ENCODE measurements at places on chromosomes 2 and 18.

DNA sequence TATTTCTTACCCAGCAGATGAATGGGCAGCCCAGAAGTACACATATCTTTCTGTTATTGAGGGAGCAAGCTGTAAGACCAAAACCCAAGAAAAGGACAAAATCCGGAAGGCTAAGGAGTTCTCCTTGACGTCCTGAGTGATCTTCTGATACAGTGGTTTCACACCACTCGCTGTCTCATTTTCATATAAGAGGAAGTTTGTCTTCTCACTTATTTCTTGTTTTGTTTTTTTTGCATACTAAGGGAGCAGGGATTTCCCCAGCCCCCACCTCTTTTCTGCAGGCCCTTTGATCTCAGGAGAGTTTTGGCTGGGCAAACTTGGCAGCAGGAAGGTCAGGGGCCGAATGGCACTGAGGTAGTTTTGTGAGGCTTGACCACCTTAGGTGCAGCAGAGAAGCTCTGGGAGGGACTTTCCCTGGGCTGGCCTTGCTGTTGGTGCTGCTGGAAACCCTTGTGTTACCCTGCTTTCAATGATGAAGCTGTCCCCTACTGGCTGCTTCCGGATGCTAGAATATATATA is 13.3 kb downstream of the CHRNA1 start:
- peak; percentile 56 for DNase-seq

DNA sequence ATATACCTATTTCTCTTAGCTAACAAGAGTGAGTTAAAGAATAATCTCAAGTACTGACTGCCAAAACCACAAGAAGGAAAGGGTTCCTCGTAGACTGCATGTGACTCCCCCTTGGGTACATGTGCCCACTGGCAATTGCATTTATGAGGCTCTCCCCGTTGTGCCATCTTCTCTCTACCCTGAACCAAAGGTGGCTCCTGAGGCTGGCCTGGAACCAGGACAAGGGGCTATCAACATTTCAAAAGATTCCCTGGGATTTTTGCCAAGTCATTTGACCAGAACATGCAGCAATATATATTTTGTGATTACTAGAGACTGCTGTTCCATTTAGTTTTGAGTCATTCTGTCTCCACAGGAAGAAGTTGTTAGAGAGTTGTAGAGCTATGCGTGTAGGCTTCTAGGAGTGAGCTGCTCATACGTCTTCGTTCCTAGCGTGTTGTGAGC is 45.8 kb downstream of the LAMA3 start:
- DNase-seq: no peak

DNA sequence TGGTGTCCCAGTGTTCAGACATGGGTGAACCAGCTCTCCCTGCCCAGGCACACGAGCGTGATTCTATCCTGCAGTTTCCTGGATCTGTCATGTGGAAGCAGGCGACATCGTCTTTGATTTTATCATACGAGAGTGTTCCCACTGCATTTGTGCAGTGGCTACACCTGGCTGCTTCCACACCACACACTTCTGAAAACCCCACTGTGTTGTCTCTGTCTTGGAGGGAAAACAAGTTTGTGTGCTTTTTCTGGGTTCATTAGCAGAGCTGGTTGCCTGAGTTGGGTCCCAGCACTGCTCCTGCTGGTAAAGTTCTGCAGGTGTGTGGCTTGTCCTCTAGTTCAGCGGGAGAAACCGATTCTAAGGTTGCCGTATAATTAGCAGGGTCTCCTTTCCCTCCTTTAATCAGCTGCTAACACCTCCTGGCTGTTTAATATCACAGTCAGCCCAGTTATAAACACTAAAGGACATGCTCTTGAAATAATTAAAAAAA is 58.5 kb upstream of the TWIST2 start:
- no peak for DNase-seq

GRCh38 chr18:47179520-47179919 is 3.4 kb upstream of the IER3IP1 start:
- no peak for DNase-seq

GRCh38 chr2:36450466-36451196 is 95.1 kb downstream of the CRIM1 start:
- no peak for DNase-seq

DNA sequence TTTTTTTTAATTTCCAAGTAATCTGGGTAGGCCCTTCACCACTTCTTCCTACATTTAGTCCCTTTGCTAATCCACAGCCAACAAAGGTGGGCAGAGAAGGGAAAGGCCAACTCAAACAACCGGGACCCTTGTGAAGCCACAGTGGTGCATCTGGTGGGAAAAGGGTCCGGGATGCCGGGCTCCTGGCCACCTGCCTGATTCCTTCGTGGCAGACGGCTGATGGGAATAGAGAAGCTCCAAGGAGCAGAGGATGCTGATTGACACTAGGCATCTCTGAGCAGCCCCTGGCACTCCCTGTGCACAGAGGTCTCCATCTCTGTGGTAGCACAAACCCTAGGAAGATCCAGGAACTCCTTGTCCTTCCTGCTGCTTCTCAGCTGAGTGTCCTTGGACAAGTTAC is 37.0 kb downstream of the POLR1A start:
- no peak for DNase-seq

GRCh38 chr2:128091726-128092080 is 703 bp downstream of the UGGT1 start:
- peak; percentile 5 for DNase-seq

DNA sequence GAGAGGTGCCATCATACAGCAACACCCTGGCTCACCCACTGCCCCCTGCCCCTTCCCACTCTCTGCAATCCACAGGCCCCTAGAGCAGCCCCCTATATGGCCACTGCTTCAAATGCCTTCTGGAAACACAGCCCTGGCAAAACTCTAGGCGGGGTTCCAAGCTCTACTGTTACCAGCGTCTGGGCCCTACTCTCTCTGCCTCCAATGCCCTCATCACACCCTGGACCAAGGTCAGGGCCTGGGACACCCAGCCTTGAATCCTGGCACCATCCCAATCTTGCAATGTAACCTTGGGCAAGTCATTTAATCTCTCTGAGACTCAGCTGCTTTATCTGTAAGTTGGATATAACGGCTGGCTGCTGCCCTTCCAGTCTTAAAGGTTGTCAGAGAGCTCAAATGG is 39.2 kb upstream of the LOXHD1 start:
- DNase-seq: no peak

DNA sequence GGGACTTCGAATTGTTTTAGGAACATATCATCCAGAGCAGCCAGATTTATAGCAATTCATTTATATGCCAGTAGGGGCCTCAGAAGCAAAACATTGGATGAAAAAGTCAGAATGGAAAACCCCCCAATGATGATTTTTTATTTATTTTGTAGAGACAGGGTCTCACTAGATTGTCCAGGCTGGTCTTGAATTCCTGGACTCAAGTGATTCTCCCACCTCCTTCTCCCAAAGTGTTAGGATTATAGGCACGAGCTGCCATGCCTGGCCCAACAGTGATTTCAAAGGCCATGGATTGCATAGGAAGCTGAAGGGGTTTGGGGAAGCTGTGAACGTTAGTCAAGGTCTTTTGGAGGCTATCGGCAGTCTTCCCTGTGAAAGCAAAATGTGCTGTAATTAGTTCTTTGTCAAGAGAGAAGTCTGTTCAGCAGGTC is 21.9 kb upstream of the MCFD2 start:
- no peak for DNase-seq

- DNase-seq: no peak
These were observed 145.5 kb downstream of the TRABD2A start for GRCh38 chr2:84735389-84735788.

DNA sequence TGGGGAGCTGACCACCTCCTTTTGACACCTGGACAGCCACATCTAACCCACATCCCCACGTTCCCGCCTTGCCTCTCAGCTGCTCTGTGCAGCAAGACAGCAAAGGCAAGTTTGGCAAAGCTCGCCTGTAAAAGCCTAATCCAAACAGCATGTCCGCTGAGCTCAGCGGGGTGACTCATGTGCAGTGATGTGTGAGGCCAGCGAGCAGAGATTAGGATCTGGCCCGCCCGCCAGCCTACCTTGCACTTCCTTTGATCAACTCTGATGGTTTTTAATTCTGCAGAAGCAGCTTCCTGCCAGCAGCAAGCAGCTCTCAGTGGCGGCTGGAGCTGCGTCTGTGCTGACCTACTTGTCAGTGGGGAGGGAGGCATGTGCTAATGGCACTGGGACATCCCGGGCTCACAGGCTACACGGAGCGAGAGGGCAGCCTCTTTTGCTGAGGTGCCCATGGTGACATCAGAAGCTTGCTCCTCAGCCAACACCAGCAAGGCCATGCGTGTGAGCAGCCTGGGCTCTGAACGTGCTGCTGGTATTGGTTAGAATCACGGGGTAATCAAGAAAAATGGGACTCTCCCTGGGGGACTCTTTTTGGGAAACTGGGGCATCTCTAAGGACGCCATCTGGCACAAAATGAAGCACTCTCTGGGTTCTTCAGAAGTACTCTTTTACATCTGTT is 36.0 kb upstream of the EML4 start:
- peak; percentile 87 for DNase-seq

- no peak for DNase-seq
These were observed 104.5 kb upstream of the TAF1B start for GRCh38 chr2:9738535-9739496.

DNA sequence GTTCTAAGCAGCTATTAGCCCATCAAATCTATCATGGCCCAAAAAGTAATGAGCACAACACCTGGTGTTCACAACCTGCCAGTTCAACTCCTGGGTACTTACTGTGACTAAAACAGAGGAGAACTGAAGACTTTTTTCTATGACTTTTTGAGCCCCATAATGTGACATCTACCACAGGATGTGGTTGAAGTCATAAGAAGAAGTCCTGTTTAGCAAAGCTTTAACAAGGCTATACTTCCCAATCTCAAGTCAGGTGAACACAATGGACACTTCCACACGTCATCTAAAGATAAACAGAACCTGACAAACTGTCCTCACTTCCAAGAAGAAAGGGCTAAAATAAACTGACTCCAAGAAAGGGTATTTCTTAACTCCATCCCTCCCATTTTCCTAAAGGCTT is 138.8 kb downstream of the ATAD2B start:
- no peak for DNase-seq

- no peak for DNase-seq
These were observed 111.9 kb downstream of the CCDC85A start for GRCh38 chr2:56295666-56296065.

DNA sequence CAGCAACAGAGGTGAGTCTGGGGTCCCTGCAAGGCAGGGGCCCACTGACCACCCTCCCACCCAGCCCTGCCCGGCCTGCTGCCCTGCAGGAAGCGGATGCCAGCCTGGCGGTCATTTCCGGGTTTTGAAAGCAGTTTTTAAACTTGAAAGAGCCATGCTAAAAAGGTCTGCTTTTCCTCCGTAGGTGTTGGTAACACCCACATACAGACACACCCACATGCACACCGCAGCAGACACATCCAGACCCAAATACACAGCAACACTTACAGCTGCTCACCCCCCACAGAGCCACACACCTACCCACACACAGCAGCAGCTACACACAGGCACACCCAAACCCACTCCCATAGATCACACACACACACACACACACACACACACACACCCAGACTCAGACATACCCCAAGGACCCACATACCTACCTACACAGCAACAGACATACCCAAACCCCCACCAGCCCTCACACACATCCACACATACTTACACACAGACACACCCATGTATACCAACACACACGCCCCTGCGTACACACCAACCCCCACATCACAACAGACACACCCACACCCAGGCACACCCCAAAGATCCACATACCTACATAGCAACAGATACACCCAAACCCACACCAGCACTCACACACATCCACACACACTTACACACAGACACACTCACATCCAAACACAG is 7.6 kb downstream of the ZFP36L2 start:
- peak; percentile 64 for DNase-seq

- no peak for DNase-seq
These were observed 42.8 kb downstream of the SEMA4F start for GRCh38 chr2:74696829-74697228.

- DNase-seq: no peak
These were observed 61.7 kb downstream of the CYBRD1 start for GRCh38 chr2:171584001-171584400.

DNA sequence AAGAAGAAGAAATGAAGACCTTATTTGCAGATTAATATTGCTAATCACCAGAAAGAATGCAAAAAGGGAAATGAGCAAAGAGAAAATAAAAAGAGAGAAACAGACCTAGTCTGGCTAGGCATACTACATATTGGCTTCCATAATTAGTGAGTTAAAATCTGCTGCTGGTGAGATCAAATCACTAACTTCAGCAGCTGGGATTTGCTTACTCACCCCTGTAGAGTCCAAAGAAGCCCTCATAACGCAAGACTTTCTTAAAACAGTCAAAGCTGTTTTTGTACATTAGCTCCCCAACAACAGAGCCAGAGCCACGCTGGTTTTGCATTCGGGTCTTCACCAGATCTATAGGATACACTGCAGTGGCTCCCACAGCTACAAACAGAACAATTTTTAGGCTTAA is 80.9 kb downstream of the SLC25A12 start:
- DNase-seq: no peak

DNA sequence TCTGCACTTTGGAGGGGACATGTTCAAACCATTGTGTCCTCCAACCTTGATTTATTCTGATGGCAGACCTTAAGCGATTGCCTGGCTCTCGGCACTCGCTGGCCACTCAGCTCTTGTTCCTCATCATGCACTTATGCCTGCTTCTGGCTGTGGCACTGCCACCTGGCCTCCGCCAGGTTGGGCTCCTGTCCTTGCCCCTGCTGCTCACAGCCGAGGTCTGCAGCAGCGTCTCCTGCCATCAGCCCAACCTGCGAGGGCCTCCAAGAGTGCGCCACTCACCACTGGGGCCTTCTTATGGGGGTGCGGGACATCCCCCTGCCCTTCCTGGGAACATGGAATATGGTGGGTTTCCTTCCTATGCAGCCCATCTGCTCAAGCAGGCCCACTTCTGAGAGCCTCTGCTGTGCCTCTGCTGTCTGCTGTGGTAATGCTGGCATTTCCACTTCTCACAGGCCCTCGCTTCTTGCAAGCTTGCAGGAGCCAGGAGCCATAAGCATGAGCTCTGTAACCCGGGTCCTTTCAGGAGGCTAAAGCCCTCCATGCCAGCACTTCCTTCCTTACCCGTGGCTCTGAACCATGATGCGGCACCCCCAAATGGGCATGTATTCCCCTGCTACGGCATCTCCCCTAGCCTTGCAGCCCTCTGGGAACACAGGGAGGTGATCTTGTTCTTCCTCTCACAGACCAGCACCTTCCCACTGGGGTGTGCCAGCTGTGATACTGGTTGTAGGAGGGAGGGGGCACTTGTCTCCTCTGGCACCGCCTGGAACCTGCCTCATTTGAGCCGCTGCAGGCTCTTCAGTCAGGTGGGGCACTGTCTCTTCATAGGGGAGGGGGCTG is 58.6 kb upstream of the HS6ST1 start:
- DNase-seq: no peak

- DNase-seq: no peak
These were observed 16.5 kb downstream of the CPLX4 start for GRCh38 chr18:59301929-59302328.
